ENCODE measurements at places on chromosomes 3 and 15.

DNA sequence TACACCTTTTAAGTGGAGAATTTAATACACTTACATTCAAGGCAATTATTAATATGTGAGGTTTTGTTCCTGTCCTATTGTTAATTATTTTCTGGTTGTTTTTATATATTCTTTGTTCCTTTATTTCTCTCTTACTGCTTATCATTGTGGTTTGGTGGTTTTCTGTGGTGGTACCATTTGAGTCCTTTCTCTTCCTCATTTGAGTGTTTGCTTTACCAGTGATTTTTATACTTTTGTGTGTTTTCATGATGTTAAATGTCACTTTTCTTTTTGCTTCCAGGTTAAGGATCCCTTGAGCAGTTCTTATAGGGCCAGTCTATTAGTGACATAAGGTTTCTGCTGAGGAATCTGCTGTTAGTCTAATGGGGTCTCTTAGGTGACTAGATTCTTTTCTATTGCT lies 116.5 kb downstream of the LRRK1 start:
- no peak for DNase-seq

DNA sequence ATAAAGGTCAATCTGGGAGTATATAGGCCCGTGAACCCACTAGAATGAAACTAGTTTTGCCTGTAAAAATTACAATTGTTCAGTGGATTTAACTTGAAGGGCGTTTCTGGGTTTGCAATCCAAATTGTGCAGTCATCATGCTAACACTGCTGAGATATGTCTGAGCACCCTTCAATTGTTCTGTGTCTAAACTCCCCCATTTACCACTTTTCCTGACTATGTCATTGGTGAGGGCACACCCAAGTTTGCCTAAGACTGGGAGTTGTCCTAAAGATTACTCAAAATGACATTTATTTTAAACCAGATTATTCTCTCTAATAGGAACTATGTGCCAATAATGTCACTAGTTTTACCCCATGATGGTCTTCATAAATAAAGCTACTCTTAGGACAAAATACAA lies 54.6 kb downstream of the EMC4 start:
- no peak for DNase-seq

GRCh38 chr3:52277071-52277964 lies 1.1 kb downstream of the WDR82 start:
- DNase-seq = peak; percentile 31

DNA sequence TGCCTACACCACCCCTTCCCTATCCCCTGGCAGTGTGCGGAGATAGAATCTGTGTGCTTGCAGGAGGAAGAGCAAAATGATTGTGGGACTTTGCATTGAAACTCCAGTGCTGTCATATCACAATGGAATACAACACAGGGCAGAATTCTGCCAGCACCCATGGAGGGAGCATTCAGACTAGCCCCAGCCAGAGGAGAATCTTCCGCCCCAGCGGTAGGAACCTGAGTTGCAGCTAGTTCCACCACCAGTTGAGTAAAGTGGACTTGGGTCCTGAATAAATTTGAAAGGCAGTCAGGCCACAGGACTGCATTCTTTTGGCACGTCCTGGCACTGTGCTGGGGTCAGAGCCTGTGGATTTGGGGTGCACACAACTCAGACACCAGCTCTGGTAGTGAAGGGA lies 27.5 kb downstream of the NCBP2 start:
- DNase-seq = no peak

DNA sequence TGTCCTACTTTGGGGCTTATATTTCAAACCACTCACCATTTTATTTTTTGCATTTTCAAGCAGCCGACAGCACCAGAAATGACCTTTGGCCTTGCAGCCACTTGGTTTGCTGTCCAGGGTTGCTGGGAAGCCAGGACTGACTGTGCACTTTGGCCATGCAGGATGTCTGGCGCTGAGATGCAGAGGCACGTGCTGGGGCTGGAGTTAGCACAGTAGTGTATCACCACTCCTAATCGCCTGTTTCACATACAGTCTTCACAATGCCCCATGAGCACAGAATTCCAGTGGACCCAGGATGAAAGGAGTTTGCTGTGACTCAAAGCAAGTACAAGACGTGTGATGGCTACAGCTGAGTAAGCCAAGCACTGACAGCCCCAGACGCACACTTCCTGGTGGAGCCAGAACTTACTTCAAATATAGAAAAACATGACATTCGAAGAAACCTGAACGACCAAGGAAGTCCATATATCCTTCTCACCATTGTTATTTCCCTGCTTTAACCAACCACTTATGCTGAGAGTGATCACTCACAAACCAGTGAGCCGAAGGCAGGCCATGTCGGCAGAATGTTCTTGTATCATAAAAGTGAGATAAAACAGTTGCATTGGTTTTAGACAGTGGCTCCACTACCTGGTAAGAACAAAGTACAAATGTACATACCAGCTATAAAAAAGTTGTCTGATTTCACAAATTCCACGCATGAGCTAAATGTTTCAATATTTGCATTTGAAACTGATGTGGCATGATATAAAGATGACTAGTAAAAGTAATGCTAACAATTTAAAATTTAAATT lies 16.0 kb downstream of the OCA2 start:
- no peak for DNase-seq

DNA sequence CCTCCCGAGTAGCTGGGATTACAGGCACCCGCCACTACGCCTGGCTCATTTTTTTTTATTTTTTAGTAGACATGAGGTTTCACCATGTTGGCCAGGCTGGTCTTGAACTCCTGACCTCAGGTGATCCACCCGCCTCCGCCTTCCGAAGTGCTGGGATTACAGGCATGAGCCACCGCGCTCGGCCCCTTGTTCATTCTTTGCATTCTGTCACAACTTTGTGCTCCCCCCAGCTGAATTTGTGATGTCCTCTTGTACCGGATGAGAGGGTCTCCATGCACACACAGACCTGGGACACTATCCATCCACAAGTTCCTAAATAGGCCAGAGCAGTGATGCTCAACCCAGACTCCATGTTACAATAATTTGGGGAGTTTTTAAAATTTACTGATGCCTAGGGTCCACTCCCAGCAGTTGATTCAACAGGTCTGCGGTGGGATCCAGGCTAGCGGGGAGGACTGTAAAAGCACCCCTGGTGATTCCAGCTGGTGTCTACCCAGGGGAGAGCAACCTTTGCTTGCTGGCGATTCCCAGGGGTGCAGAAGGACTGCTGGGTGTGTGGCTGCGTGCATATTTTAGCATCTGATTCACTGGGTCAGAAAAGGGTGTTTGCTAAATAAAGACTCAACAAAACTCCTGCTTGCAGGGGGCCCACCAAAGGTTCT lies 1.0 kb downstream of the RASSF1 start:
- DNase-seq = no peak

- no peak for DNase-seq
Measured at GRCh38 chr3:149186219-149186618, 35.4 kb downstream of the CP start.

DNA sequence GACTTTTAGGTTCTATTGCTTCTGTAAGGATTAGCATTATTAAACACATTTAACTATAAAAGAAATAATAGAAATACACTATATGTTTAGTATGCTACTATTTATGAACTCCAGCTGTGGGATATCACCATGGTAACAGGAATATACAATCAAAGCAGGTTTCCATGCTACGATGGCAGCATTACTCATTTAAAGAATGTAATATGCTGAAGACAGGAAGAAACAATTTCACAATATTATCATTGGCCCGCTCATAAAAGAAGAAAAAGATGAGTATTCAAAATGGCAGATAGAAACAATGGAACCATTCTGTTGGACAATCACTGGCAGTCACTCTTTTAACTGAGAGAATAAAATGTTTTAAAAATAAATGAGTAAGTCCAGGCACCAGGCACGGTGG lies 153.4 kb downstream of the CBLB start:
- no peak for DNase-seq

DNA sequence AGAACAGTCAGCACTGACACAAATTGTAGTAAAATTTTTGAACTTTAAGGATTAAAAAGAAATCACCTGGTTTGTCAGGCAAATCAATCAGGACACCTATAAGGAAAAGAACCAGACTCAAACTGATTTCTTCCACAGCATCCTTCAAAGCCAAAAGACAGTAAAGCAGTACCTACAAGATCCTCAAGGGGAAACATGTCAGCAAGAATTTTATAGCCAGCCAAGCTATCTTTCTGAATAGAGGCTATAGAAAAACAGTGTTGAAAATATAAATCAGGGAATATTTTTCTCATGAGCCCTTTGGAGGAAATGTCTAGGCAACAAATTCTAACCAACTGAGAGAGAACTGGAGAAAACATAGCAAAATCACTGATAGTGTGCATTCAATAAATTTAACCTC lies 301.4 kb upstream of the UBE2E2 start:
- DNase-seq = no peak

DNA sequence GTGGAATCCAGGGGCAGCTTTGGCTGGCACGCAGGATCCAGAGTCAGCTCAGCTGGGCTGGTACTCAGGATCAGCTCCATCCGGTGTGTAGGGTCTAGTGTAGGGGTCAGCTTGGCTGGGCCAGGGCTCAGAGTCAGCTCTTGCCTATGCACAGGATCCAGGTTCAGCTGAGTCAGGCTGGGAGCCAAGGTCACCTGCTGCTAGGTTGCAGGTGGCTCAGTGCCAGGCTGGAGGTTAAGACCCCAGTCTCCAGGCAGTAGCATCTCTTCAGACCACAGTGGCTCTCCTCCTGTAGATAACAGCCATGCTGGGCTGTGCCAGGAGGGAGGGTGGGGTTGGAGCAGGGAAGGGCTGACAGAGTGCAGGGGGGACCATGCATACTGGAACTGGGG lies 1.8 kb downstream of the HYAL3 start:
- DNase-seq = no peak

DNA sequence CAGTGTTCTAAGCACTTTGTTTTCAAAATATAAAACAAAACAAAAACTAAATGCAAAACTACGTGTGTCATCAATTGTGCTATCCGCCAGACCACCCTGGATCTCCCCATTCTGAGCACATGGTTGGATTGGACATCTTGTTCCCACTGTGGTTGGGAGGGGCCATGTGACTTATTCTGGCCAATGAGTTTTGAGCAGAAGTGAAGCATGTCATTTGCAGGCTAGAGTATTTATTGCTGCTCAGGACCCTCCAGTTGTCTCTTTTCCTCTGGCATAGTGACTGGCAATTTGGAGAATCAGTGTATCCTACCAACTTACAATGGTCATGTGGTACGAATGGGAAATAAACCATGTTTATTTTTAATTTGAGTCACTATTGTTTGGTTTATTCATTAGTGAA lies 70.2 kb upstream of the ST8SIA2 start:
- no peak for DNase-seq

DNA sequence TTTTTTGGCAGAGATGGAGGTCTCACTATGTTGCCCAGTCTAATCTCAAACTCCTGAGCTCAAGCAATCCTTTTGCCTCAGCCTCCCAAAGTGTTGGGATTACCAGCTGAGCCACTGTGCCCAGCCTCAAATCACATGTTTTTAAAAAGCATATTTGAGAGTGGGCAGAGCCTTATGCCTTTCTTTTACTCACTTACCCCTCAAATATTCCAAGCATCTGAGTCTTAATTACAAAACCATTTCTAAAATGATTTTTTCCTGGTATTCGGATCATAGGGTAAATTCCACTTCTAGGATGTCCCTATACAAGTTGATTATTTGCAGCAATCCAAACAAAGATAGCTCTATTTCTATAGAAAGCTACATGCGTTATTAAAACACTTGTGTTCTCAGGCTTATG lies 106.1 kb downstream of the RFTN1 start:
- DNase-seq = no peak

- no peak for DNase-seq
Measured at GRCh38 chr3:168707900-168708299, 612.2 kb upstream of the GOLIM4 start.

GRCh38 chr3:193970773-193971206 lies 165.2 kb upstream of the HES1 start:
- no peak for DNase-seq

DNA sequence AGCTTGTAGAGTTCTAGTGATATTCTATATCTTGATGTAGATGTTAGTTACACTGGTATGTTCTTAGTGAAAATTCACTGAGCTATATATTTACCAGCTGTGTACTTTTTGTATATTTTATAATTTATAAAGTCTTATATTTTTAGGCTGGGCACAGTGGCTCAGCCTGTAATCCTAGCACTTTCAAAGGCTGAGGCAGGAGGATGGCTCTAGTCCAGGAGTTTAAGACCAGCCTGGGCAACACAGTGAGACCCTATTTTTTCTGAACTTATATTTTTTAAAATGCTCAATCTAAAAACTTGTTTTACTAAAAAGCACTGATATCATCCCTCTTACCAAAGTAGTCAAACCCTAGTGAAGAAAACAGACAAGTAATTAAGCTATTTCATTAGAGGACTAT lies 5.1 kb downstream of the MYO9A start:
- DNase-seq = no peak
